ENCODE measurements at places on chromosomes 7 and 10.

DNA sequence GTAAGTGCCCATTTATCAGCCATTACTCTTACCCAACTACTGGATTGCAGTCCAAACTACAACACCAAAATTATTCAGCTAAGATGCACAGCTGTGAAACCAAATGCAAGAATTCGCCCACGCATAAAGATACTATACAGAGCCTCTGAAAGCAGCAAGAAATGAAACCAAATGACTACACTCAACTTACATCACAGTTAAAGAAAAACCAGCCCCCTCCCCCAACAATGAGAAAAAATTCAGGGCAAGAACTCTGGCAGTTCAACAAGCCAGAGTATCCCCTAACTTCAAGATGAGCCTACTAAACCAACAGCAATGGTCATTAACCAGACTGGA lies 209.1 kb upstream of the VWC2 start:
- no peak for DNase-seq

- no peak for DNase-seq
Observed at GRCh38 chr7:28804990-28805389, 153.1 kb downstream of the TRIL start.

GRCh38 chr7:20064181-20064970 lies 152.8 kb downstream of the MACC1 start:
- no peak for DNase-seq

GRCh38 chr10:3552281-3552680 lies 232.7 kb downstream of the KLF6 start:
- DNase-seq = no peak

- no peak for DNase-seq
Observed at GRCh38 chr10:110566472-110567200, 859 bp upstream of the SMC3 start.

DNA sequence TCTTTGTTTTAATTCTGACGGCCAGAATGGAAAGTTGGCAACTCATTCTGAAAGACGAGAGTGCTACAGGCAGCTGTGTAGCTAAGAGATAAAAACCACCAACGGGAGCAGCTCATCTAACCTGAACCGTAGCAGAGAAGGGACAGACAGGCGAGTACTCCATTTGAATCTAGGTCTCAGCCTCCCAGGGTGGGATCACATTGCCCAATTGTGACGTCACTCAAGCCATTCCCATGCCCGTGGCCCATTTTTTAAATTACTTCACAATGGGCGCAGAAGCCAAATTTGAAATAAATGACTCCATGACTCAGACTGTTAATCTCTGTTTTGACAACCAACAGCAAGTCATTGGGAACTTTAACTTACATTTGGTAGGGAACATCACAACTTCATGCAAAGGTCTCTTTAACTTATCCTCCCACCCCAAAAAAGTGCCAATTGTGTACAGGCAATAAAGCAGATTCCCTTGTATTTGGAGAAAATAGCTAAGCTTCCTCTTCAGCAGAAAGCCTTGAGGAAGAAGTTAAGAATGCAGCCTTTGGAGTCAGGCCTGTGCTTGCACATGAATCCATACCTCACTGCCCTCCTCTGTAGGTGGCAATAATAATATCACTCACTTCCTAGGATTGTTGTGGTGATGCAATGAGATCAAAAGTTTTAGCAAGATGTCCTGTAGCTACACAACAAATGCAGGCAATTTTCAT lies 93.2 kb upstream of the KIF5B start:
- no peak for DNase-seq

- no peak for DNase-seq
Observed at GRCh38 chr7:34889951-34890350, 147.3 kb downstream of the DPY19L1 start.

GRCh38 chr10:43876976-43877375 lies 228.3 kb upstream of the ZNF32 start:
- no peak for DNase-seq

GRCh38 chr7:44133295-44133694 lies 7.8 kb downstream of the MYL7 start:
- no peak for DNase-seq

DNA sequence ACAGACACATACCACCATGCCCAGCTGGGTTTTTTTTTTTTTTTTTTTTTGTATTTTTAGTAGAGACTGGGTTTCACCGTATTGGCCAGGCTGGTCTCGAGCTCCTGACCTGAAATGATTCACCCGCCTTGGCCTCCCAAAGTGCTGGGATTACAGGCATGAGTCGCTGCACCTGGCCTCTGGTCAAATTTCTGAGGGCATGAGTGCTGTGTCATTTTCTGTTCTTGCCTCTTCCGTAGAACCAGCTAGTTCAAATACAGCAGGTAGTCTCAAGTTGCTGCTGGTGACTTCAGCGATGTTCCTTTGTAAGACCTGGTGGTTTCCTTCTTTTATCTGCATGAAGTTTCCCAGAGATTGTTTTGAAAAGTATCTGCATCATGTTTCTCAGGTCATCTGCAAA lies 134.8 kb upstream of the SHH start:
- DNase-seq = no peak

DNA sequence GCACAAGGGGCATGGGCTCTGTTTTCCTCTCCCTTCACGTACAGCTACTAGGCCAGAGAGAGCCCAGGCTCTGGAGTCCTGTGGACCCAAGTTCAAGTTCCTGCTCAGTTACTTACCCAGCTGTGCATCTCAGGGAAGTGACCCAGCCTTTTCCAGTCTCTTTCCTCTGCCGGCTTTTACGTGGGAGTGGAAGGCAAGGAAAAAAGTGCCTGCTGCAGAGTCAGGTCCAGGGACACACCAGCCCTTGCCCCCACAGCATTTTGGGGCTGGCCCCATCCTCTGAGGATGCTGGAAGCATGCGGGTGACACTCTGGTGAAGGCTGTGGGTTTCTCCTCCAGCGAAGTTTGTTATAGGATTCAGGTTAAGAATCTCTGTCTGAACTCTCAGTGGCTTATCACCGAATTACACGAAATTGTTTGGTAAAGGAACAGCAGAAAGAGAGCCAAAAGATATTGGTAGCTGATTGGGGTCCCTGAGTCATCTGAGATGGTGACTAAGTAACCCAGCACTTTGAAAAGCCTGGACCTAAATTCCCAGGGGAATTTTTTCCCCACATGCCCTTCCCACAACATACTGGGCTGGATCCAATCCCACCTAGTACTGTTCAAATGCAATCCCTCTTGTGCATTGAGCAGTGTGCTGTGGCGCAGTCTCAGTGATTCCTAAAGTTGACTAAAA lies 424.3 kb downstream of the RPS24 start:
- DNase-seq = no peak

- DNase-seq = no peak
Observed at GRCh38 chr7:117171106-117171505, 151.8 kb downstream of the WNT2 start.

DNA sequence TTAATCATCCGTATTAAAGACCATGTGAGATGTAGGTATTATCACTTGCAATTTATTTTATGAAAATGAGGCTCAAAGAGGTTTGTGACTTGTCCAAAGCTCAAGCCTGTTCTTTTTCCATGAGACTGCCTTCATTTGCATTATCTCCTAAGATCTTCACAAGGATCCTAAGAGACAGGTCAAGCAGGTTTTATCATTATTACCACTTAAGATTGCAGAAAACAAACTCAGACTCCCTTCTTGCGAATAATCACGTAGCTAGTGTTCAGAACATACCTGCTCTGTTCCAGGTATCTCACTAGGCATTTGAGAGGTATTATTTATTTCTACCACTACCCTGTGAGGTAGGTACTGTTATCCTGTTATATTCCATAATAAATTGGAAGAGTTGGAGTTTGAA lies 64.8 kb downstream of the ZNRF2 start:
- DNase-seq = no peak

DNA sequence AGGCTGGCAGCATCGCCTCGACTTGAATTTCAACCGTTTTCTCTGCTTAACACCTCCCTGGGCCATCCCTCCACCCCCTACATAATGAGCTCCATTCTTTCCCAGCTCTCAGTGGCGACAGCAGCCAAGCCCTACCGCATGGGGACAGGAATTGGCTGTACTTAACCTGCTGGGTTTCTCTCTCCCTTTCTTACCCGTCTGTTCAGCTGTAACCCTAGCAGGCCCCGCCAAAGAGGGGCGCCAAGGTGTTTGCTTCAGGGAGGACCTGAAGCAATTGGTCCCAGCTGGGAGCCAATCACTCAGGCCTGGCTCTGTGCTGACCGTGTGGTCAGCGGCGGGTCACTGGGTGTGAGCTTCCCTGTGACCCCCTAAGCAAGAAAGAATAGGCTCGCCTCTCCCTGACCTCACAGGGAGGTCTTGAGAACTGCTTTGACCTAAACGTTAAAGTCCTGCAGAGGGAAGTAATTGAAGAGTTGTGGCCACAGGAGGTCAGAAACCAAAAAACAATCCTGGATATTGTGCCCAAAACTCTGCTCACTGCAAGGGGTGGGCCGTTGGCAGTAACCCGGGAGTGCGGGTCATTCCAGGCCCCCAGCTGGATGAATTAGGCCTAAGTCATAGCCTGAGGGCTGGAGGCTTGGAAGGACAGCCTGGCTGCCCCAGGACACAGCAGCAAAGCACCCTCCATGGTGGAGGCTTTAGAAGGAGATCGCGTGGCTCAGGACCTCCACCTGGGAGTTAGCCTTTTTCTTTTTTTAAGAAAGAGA lies 114.6 kb downstream of the ITIH5 start:
- DNase-seq = no peak

- DNase-seq = no peak
Observed at GRCh38 chr7:31058122-31058521, 6.0 kb downstream of the ADCYAP1R1 start.

DNA sequence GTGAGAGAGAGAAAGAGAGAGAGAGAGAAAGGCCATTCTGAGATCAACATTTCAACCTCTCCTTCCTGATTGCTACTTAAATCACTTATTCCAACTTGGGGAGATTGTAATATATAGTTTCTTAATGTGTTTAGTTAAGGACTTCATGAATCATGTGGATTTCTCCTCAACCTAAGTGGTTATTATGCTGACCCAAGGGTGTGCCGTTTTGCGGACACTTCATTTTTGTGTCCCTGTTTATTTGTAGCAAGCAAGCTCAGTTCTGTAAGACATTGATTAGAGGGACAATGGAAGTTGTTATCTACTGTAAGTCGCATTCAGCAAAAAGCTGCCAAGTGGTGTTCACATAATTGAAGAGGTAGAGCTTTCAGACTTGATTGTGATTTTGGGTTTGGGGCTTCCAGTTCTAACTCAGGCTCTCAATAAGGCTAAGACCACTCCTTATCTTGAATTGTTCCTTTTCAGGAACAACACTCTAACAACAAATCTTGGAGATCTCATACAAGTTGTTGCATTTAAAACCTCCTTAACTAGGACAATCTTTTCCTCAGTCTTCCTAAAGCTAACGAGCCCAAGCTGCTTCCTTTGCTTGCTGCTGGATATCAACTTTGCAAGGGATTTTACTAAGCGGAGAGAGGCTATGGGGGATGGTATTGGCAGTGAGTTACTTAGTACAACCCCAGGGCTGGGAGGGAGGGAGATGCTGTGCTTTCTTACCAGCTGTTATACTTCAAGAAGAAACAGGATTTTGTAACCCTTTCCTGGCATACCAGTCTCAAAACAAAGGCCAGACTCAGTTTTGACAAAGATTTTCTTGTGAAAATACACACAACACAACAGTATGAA lies 19.8 kb upstream of the COL1A2 start:
- no peak for DNase-seq

GRCh38 chr10:3046981-3047547 lies 20.3 kb upstream of the PFKP start:
- no peak for DNase-seq

GRCh38 chr7:101163279-101164070 lies 1.9 kb downstream of the VGF start:
- DNase-seq = no peak

- no peak for DNase-seq
Observed at GRCh38 chr10:3898821-3899220, 113.8 kb upstream of the KLF6 start.
